ENCODE measurements at places on chromosomes 12 and 14.

DNA sequence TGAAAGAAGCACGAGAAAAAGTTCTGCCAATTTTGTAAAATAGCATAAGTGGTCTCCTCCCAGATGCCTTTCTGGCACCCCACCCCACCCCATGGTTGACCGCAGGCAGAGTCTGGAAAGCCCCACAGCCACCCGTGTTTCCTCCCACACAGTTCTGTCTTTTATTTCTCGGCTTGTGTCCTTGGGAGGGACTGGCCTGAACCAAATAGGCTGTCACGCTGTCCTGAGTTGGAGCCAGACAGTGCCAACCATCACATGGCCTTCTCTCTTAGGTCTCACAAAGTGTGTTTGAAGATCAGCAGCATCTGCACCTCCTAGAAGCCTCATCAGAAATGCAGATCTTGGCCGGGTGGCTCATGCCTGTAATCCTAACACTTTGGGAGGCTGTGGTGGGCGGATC lies 10.2 kb upstream of the LTA4H start:
- DNase-seq: no peak

DNA sequence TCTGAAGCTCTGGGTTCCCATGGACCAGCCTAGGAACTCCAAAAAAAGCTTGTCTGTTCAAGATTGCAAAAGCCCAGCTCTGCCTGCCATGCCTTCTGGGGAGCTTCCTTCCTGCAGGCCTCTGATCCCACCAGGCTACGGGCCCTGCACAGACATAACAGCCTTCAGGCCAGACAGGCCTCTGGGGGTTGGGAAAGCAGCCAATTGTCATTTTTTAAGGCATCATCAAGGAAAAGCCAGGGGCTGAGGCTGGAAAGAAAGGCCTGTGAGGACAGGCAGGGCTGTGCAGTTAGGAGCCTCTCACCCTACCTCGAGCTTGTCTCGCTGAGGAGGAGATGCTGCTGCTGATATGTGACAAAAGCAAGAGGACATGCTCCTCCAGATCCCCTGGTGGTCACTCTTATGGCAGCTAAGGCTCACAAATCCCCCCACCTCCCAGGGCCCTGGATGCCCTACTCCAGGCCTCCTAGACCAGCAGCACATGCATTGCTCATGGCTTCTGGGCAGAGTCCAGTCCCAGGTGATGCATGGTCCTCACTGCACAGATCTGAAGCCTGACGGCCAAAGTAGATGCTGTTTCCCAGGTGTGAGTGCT lies 2.9 kb downstream of the TMEM229B start:
- no peak for DNase-seq

GRCh38 chr12:26680727-26681455 lies 152.1 kb downstream of the ITPR2 start:
- no peak for DNase-seq

DNA sequence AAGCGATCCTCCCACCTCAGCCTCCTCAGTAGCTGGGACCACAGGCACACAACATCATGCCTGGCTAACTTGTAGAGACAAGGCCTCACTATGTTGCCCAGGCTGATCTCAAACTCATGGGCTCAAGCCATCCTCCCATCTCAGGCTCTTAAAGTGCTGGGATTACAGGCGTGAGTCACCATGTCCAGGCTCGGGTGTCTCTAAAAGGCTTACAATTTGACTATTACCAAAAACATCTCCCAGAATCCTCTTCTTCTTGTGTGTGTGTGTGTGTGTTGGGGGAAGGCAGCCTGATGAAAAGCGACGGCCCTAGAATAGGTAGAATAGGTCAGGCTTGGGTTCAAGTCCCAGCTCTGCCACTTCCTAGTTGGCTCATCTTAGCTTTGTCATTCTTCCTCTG lies 16.8 kb downstream of the MSI1 start:
- DNase-seq: no peak

GRCh38 chr12:92827836-92828431 lies 101.2 kb downstream of the EEA1 start:
- DNase-seq: no peak

DNA sequence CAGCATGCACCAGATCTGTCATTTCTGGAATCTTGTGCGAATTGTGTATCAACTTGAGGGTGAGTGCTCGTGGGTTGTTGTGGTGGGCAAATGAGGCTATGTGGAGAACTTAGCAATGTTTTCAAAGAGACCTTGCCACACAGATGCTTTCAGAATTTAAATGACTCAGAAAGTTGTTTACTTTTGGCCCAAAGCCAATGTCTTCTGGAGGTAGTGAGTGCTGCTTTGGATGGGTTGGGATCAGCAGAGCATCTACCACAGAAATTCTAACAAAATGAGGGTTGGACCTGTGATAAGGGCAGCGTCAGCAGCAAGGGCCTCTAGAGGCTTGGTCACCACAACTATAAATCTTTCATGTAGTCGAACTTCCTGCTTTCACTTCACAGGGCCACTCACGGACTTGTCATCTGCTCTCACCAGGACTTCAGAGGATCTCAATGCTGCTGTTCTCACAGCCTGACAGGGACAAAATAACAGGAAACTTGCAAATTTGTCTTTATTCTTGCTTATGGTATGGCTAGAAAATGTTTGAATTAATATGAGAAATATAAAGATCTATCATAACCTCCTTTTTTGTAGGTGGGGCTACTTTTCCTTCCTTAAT lies 111.4 kb downstream of the DACT1 start:
- peak; percentile 31 for DNase-seq

DNA sequence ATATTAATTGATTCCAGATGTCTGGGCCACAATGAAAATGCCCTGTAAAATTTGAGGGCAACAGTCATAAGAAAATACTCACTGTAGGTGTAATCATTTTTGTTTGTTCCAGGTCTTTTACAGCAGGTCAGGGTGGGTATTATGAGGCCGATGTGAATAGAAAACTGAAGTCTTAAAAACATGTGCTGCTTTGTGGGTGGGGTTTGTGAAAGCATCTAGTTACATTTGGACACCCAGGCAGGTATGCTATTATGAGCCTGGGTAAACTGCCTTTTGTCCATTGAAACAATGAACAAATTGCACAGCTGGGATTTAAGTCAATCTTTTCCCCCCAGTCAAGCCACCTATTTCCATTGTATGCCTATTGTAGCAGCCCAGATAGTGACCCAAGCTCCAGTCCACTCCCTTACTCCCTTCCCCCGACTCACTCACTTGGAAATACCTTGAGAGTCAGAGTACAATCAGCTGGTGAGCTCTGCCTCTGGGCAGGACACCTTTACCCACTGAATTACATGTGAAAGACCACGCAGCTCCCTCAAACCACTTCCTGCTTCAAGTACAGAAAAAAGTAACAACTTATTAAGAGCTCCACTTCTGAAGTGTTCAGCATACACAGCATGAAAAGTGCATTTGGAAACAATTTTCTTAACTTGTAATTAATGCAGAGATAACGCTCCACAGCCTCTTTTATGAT lies 1.8 kb downstream of the IGF1 start:
- DNase-seq: peak; percentile 5

DNA sequence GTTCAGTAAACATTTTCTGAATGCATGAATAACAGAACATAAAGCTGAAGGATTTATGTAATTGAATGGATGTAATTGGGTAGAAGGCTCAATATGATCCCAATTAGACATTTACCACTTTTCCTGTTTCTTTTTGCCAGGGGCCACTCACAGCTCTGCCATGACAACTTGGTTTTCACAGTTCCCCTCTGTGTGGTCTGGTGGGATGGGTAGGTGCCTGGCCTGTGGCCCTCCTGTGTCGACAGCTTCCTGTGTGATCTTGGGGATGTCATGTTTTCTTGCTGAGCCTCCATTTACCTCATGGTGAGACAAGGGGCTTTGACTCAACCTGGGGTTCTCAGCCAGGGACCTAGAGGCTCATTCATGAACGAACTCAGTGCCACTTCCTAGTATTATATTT lies 12.6 kb upstream of the SERPINA10 start:
- no peak for DNase-seq

Data from stimulated activated CD4-positive, alpha-beta T cell treated with anti-CD3 and anti-CD28 coated beads, TNF-alpha, amount 100 ng/mL, for 48 hours (primary cell).